Activated CD4-positive, alpha-beta T cell treated with anti-CD3 and anti-CD28 coated beads, Interleukin-2, Interleukin-6, amounts not matched to agents 100 ng/mL and 50 ng/mL, durations not matched to agents 16 hours and 8 hours (primary cell): ENCODE measurements at places on chromosomes 7 and 10.

DNA sequence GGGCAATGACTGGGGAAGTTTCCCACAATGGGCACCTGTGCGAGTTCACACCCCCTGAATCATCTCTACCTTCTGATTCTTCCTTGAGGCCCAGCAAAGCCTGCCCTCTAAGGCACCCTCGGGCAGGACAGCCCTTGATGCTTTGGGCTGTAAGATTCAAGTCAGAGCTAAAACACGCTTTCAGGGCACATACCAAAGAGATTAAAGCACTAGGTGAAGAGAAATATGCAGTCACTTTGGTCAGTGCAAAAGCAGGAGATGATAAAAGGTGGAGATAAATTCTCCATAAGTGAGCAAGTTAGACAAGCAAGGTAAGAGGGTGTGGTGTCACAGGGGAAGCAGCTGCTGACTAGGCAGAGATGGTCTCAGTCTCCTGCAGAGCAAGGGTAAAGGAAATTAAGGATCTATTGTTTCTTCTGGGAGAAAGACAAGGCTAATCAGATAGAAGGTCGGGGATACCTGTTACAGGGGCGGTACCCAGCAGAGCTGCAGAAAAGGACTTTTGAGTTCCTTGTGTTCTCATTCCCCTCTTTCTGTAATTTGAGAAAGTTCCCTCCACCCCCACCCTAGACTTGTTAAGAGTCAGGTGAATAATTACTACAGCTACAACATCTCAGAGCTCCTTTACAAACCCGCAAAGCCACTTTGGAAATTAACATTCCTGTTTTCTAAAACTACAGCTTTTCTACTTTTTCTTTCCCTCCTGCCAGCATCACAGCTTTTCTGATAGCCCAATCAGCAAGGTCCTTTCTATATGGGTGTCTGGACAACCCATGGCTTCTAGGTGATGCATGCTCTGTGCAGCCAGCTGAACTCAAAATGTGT, 26.4 kb downstream of the PDLIM1 start:
- no peak for DNase-seq

GRCh38 chr10:75295868-75296441, 60.2 kb upstream of the COMTD1 start:
- no peak for DNase-seq

DNA sequence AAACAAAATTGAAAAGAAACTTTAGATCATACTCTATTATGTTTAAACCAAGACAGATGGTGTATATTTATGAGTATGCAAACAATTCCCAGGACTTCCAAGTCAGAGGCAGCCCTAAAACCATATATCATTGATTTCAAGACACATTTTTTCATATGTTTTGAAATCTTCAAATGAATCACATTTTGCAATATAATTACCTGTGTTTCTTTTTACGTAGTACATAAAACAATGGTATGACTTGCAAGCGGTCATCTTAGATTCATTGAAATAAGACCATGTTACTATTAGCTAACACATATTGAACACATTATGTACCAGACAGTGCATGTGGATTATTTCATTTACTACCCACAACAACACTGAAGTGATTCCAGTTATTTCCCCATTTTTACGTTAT, 14.9 kb downstream of the SMURF1 start:
- DNase-seq = no peak

DNA sequence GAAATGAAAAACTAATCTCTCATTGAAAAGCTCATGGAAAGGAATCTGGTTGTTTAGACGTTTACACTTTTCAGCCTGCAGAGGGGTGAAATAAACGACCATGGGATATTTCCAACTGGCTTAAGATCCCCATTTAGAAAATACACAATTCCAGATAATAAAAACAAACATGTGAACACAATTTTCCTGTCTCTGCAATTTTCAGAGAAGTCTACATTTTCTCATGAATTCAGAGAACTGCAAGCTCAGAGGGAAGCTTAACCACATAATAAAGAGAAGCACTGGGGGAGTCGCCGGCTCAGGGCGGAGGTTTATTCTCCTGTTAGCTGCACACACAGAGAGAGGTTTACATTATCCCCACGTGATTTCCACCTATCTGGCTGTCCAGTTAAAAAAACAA, 215.2 kb downstream of the FANK1 start:
- DNase-seq = no peak

GRCh38 chr10:22481687-22482539, 136.6 kb downstream of the SPAG6 start:
- no peak for DNase-seq

DNA sequence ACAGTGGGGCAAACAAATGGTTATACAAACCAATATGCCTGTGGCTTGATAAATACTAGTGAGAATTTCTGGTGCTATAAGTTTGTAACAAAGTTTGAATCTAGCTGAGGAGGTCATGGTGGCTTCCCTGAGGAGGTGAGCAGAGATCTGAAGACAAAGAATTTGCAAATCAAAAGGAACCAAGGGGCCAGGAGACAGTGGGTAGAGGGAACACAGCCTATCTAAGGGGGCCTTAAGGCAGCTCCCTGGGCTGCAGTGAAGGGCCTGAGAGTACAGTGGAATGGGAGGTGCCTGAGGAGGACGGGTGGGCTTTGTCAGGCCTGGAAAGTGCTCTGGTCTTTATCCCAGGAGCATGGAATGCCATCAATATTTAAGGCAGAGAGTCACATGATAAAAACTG, 21.8 kb downstream of the RNF133 start:
- DNase-seq = no peak

- DNase-seq = no peak
Observed at GRCh38 chr7:103919272-103919868, 70.1 kb downstream of the RELN start.
